ENCODE measurements at places on chromosomes 6 and 20.

- no peak for DNase-seq
These were observed 39.9 kb upstream of the SAMD5 start for GRCh38 chr6:147468634-147469033.

DNA sequence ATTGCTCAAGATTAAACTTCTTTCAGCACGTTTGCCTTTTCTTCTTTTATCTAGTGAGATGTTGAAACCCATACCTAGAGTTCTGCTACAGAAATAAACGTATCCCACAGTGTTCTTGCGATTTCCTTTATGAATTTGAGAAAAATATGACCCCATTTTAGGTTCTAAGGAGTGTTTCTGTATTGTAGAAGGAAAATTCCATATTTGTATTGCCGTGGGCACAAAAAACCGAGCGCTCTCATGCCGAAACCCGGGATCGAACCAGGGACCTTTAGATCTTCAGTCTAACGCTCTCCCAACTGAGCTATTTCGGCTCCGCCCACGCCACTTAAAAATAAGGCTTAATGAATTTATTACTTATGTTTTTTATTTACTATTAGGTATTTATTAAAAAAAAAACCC is 23.7 kb downstream of the ZNF311 start:
- peak; percentile 13 for DNase-seq

GRCh38 chr6:18997375-18997826 is 610.3 kb downstream of the RNF144B start:
- DNase-seq = no peak

- DNase-seq = no peak
These were observed 35.9 kb downstream of the MOXD1 start for GRCh38 chr6:132365281-132365907.

DNA sequence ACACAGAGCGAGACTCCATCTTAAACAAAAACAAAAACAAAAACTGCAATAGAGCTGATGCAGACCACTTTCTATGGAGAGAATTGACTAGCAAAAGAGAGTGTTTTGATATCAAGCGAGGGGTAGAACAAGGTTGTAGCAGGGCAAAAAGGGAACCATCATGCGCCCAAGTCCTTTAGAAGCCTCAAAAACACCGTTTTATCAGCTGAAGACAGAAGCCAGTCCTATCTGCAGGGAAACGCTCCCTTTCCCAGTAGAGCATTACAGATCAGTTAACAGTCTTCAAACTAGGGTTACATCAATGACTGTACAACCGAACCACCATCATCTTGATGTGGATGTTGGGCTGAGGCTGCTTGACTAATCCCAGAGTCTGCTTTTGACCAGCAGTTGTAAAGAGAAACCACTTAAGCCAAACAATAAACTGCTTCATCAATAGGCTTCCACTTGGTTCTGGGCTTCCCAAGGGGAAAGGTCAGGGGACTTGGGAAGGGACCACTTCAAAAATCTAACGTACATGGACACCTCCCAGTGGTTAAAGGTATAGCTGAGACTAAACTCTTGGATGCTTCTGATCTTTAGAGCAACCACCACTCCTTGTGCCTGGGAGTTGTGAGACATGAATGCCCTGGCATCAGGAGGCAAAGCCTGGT is 59.6 kb upstream of the SPDEF start:
- no peak for DNase-seq

DNA sequence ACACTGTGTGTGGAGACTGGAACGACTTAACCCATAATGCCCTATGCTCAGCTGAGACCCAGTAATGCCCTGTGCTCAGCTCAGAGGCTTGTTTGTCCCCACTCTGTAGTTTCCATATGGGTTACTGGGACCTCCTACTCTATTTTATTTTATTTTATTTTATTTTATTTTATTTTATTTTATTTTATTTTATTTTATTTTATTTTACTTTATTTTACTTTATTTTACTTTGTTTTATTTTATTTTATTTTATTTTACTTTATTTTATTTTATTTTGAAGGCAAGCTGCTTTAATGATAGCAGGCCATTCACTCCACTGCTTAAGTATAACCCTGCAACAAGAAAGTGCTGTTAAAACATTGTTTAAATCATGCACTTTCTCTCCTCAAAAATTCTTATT is 603.4 kb upstream of the JAG1 start:
- no peak for DNase-seq

DNA sequence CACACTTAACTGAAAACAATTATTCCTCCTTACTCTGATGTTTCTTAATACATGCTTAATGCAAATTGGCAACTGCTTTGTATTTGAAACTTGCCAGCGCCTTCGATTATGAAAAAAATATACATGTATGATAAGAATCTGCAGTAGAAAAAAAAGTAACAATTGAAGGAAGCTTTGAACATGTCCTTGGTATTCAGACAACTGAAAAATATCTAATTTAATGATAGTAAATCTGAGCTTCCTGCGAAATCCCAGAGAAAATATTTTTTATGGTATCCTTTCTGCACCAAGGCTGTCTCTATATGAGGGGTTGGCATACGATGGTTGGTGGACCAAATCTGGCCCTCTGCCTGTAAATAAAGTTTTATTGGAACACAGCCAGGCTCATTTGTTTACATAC is 186.2 kb downstream of the HDGFL1 start:
- DNase-seq = no peak

DNA sequence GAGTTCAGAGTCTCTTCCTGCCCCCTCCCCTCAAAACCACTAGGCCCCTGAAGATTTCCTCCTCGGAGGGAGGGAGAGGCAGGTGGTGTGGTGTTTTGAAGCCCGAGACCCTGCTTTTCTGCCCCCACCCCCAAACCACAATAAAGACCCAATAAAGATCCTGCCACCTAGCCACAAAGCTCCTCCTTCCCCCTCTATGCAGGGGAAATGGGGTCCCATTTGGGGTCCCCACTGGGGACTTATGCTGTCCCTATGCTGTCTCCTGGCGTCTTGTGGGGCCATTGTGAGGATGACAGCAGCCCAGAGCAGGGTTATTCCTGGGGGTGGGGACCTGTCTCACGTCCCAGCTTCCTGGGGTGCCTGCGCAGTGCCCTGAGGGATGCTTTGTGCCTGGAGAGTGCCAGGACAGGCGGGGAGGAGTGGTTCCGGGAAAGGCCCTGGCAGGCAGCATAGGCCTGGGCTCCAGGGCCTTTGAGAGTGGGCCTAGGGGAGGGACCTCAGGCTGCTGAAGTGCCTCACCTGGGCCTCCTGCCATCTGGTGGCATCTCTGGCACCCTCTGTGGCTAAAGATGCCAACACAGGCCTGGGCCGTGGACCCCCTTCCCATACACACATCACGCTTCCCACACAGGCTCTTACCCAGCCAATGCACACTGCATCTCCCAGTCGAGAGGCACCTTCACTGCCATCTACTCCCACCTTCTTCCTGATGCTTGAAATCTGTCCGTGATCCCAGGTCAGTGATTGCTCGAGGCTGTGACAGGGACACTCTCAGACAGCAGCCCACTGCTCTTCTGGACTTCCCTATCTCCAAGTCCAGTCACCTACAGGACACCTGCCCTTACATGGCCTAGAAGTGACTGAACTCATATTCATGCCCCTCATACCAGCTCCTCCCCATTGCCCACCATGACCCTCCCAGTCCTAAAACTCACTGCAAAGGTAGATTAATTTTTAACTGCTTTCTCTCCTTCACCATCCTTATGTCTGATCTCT is 7.9 kb upstream of the ARMC12 start:
- DNase-seq = no peak

- no peak for DNase-seq
These were observed 214.2 kb downstream of the TBC1D7 start for GRCh38 chr6:13113981-13114593.

GRCh38 chr6:100491952-100492670 is 27.4 kb upstream of the SIM1 start:
- DNase-seq = no peak

DNA sequence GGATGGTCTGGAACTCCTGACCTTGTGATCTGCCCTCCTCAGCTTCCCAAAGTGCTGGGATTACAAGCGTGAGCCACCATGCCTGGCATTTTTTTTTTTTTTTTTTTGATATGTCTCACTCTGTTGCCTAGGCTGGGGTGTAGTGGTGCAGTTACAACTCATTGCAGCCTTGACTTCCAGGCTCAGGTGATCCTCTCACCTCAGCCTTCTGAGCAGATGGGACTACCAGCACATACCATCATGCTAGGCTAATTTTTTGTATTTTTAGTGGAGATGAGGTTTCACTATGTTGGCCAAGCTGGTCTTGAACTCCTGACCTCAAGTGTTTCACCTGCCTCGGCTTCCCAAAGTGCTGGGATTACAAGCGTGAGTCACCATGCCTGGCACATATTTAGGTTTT is 34.3 kb downstream of the PHF20 start:
- no peak for DNase-seq

DNA sequence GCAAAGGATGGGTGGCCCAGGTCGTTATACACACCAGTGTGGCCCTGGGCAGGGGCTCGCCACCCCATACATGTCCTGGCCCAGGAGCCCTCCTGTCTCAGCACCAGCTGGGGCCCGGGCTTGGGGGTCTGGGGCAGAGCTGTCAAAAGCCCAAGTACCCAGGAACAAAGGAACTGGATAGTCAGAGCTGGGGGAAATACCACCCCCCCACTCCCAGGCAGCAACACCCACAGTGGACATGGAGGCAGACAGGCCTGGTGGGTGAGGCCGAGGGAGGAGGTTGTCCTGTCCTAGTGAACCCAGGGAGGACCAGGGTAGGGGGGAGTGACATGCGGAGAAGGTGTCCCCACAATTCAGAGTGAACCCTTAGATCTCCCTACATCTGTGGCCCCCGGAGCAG is 406.5 kb downstream of the CDH4 start:
- DNase-seq = no peak

- DNase-seq = no peak
These were observed 306.6 kb downstream of the FARS2 start for GRCh38 chr6:5567890-5568289.

DNA sequence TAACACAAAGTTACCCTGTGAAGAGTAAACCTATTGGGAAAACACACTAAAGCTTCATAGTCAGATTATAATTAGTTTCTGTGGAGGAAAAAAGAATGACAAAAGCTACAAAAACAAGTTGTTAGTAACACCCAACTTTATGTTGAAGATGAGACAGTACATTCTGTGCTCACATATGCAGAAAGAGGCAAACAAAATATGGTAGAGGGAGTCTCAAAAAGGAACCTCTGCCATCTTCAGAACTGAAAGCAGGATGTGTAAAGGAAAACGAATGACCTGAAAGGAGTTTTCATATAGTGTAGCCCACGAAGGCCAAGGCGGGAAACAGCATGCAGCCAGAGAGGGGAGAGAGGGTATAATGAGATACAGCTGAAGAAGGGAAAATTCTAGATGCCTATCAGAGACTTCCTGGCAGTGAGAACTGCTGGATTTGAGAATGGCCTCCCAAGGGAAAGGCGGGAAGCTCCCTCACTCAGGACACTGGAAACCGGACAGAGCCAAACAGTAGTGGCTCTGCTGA is 84.1 kb upstream of the HEY2 start:
- DNase-seq = no peak

- no peak for DNase-seq
These were observed at the start of gene HLA-DRA for GRCh38 chr6:32439602-32440214. Gene HLA-DRA, plus strand, starts transcription at chr6:32439887. Its CDS starts 64 bp downstream, at chr6:32439951.

DNA sequence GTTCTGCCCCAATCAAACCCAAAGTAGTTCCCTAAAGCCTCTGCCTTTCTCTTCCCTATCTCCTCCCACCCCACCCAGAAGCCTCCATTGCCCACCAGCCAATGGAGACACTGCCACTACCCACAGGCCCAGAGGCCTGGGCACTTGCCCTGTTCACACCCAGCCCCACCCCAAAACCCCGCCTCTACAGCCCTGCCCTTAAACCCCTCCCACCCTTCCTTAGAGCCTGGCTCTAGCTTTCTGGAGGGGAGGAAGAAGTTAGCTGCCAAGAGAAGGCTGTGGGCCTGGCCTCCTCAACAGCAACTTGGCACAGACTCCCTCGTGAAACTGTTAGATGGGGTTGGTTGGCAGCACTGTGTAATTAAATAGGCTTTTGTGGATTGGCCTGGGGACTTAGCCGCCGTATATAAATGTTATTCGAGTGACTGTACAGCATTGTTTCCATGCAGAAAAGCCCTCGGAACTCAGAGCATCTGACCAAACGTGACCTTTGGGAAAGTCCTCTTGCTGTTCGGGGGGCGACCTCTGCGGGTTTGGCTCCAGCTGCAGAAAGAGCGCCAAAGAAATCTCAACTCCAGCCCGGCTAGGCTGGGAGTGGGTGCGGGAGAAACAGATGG is 31.4 kb downstream of the COL11A2 start:
- no peak for DNase-seq

DNA sequence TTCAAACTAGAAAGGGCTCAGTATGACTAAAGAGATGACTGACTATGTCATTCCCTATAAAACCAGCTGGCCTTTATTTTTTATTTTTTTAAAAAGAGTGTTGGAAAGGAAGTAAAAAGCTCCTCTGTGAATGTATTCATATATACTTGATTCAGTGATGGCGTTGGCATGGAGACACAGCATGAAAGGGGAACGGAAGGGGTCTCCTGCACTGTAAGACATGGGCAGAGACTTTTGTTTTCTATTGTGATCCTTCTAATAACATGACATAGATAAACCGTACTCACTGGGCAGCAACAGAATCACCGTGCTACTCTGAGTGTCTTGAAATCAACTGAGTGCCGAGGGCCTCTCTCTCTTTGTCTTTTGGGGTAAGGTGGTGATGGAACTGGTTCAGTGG is 228.1 kb upstream of the RIN2 start:
- no peak for DNase-seq

- no peak for DNase-seq
These were observed 81.6 kb upstream of the MLN start for GRCh38 chr6:33885132-33886057.
